NCI-H2081 (cell line): ENCODE measurements at places on chromosomes 4 and X.
A peak's percentile ranks its signal among the peaks of the same experiment; 100 is the strongest.

- DNase-seq = no peak
Observed at GRCh38 chr4:4541040-4541631, 712 bp downstream of the STX18 start.

DNA sequence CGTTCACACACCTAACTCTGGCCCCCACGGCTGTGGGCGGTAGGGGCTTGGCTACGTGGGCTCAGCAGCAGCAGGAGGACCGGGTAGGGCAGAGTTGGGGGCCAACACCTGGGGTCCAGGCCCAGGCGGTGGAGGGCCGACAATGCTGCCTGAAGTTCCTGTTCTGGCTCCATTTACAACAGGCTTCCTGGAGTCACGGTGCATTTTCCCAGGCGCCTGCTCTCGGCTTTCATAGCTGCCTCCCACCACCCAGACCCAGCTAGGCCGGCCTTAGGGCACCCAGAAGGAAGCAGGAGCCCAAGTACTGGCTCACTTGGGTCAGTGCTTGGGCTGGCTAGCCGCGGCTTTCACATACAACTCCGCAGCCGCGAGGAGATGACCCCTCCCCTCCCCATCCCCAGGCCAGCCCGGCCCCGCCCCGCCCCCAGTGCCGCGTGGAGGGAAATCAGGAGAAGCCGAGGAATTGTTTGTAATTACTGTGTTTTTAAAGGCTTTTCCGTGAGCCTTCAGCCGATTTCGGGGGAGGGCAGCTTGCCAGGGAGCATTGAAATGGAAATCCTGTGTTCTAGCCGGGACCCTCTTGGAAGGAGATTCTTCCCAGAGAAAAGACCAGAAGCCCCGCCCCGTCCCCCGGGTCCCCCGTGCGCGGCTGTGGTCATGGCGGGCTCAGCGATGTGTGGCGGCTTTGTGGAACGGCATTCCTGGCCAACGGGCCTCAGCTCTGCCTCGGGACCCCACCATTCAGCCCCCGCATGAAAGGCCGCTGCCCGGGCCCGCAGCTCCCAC, 28.5 kb downstream of the PJA1 start:
- DNase-seq = no peak

- no peak for DNase-seq
Observed at GRCh38 chrX:635428-636090, 5.0 kb downstream of the SHOX start.

- DNase-seq = no peak
Observed at GRCh38 chrX:51824061-51824460, 69.4 kb upstream of the MAGED1 start.

GRCh38 chr4:24768604-24769003, 26.8 kb upstream of the SOD3 start:
- no peak for DNase-seq

DNA sequence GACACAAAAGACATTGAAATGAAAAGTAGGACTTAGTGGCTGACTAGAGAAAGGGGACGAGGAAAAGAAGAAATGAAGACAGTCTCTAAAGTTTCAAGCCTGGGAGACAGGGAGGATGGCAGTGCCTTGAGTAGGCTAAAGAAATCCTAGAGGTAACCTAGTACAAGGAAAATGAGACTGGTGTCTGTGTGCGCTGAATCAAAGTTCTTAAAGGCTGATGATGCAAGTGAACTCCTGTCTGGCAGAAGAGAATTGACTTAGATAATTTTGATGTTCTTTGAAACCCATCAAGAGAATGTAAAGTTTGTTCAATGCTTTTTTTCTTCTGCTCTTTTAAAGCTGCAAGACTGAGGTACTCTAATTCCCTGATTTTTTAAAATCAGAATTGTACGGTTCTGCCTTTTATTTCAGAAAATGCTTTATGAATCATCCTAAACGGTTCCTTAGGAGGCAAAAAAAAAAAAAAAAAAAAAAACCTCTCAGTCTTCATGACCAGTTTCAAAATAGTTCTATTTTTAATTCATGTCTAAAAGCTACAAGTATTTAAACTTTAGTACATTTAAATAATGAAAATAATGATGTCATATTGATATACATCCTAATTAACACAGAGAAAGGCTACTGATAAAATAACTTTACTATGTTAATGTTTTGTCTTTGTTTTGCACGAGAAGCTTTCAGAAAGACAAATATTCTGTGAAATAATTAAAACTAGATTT, 189.8 kb downstream of the PPP3CA start:
- DNase-seq = no peak

DNA sequence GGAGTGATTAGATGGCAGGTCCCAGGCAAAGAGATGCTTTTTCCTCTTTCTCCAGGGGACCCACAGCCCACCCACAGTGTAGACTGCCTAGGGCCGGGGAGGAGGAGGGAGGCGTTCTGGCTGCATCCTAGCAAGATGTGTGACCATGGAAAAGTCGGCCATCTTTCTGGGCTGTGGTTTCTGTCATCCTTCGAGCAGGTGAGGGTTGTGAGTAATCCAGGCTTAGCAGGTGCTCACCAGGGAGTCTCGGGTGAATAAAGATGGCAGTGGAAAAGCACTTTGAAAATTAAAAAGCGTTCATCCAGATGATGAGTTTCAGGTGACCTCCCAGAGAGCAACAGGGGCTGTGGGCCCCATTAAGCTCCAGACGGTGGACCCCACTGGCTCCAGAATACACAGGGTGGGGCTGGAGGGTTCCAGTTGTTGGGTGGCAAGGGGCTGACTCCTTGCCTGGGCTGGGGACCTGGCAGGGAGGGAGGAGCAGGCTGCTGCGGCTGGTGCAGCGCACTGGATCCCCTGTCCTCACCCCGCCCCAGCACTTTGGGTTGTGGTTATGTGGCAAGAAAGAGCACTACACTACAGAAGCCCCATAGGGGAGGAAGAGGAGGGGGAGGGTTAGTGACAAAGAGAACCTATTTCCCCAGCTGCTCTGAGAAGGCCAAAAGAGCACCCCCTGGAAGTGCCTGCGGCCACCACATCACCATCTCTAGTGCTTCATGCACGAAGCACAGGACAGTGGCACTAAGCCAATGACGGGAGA, 23.7 kb downstream of the ELF4 start:
- DNase-seq = no peak

GRCh38 chr4:102355748-102356147, 10.5 kb upstream of the SLC39A8 start:
- DNase-seq = no peak

DNA sequence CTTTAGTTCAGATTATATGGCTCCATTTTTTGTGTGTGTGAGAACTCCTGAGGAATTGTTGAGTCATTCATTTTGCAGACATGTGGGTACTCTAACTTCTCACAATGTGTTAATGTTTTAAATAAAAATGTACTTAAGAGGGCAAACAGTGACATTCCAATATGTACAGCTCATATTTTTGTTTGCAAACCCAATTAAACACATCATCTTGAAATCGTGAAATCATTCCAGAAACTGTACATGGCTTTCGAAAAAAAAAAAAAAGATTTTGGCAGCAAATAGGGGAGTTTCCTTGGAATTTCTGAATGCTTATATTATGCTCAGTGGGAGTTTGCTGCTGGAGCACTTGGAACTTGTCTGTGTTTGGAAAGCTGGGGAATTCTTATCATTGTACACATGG, 85.0 kb downstream of the HPGD start:
- DNase-seq = no peak

DNA sequence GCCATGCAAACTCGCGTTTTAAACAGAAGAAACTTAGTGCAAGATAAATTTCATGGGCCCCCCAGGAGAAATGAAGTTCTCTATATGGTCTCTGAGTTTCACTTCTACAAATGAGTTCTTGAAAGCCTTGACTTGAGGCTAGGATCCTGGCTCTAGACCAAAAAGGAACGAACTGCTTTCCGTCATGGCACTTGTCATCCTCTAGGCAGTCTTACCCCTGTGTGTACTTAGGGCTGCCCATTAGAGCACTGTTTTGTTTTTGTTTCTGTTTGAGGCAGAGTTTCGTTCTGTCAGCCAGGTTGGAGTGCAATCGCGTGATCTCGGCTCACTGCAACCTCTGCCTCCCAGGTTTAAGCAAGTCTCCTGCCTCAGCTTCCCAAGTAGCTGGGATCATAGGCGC, 29.0 kb downstream of the RNF4 start:
- DNase-seq = no peak

GRCh38 chr4:168634276-168634802, 137.5 kb downstream of the PALLD start:
- DNase-seq = no peak

- no peak for DNase-seq
Observed at GRCh38 chr4:77349364-77349763, 192.4 kb downstream of the CCNG2 start.

- no peak for DNase-seq
Observed at GRCh38 chrX:66017659-66018170, 22.2 kb downstream of the VSIG4 start.

DNA sequence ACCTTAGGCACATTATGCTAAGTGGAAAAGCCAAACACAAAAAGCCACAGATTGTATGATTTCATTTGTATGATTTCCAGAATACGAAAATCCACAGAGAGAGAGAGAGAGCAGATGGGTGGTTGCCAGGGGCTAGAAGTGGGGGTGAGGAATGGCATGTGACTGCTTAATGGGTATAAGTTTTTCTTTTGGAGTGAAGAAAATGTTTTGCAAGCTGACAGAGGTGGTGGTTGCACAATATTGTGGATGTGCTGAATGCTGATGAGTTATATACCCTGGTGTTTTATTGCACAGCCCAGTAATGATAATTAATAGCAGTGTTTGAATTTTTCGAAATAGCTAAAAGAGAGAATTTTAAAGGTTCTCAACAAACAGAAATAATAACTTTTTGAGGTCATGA, 386.1 kb upstream of the HS3ST1 start:
- DNase-seq = no peak

- no peak for DNase-seq
Observed at GRCh38 chrX:18041656-18042055, 179.0 kb downstream of the BEND2 start.

DNA sequence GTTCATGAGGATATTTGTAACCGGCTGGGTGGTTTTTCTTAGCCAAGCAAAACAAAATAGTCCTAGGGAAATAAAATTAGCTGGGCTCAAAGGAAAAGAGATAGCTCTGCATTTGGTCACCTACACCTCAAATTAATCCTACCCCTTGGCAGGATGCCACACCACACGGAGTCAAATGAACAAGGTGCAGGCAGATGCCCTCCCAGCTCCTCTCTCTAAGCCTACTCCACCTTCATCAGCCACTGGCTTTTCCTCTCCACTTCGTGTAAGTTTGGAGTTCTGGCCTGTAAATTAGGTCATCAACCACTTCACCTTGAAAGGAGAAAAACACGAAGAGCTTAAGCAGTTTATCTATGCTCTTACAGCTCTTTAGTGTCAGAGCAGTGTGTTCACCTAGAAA, 1.4 kb downstream of the DDIT4L start:
- DNase-seq = no peak

- no peak for DNase-seq
Observed at GRCh38 chrX:43744284-43744683, 88.2 kb downstream of the MAOA start.

GRCh38 chr4:74543231-74543781, 98.4 kb downstream of the AREG start:
- DNase-seq = no peak

GRCh38 chrX:130786030-130786429, 117.0 kb downstream of the ENOX2 start:
- DNase-seq = no peak

DNA sequence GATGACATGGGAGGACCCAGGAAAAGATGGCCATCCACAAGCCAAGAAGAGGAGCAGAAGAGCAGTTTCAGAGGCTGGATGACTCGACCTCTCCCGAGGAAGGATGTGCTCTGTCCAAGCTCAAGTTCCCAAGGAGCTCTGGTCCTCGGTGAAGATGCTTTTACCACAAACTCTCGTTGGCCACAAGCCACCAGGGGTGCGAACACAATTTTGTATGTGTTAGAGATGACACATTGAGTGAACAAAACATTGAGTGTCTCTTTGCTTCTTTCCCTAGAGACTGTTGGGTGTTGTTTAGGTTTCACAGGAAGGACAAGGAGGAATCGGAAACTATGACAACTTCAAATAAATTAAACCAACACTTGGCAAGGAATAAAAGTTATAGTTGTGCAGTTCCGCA, 26.3 kb downstream of the FGFBP1 start:
- DNase-seq = no peak

DNA sequence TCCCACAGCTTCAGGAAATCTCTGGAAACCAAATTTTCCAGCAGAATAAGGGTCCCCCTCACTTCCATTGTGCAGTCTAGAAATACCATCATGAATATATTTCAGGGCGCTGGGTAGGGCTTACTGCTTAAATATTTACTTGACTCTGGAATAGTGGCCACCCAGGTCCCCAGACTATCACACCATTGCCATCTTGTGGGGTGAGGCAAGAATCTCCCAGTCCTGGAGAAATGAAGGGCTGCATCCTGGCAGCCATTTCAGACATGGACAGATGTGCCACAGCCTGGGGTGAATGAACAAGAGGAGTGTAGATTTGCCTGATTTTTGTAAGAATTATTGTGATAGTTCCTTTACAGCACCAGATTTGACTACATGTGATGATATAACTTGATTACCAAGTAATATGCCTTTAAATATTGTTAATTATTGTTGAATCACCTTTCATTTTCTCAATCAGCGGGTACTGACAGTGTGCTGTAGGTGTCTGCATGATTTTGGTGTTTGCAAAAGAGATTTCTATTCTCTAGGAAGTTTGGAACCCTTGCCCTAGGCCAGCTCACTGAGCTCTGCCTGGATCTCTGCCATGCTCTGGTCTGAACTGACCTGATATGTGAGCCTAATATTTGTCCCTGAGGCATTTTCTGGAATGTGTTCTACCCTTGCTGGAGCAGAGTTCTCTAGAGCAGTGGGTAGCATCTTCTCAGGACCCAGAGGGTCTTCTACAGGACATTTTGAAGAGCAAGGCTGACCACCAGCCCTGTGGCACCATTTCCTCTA, 183.4 kb downstream of the KIT start:
- DNase-seq = no peak

- peak; percentile 3 for DNase-seq
Observed at GRCh38 chr4:102036619-102037376, 246.3 kb downstream of the BANK1 start.

- DNase-seq = no peak
Observed at GRCh38 chr4:8368061-8368481, 72.5 kb downstream of the ACOX3 start.

DNA sequence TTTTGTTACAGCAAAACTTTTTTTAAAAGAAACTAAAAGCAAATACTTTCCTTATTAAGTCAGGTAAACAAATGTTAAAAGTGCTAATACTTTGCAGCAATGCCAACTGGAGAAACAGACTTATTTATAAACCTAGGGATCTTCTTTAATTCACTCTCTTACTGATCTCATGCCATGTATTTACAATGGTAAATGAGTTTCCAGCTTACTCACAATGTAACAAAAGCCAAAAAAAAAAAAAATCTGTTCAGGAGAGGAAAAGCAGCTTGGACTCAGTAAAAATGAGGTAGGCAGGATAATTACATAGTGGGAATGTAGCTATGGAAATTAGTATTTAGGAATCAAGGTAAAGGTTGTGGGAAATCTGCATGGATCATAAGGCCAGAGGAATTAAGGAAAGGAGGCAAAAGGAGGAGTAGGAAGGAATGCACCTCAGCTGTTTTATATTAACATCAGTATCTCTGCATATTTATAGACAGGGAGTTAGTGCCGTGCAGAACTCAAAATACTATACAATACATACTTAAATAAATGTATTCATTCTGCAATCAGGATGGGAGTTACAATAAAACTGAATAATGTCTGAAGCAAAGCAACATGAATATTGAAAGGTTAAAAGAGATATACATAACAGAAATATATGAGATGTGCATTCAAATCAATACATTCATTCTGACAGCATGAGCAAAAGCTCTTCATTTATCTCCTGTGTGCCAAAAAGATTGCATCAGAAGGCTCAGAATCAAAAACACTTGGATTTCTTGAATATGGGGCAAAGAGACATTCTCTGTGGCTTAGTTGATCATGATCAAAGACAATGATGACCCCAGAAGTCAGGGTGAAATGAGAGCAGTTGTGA, 57.9 kb upstream of the ETNPPL start:
- DNase-seq = no peak
